HepG2 (cell line): ENCODE measurements at places on chromosomes 3 and 15. TPM values are rescaled to one million over a fixed set of nuclear protein-coding genes. Genes with fewer than 3 reads are reported as not detected.

- H3K27me3 ChIP-seq = no peaks in the 10 kb centered on the region
- H3K27ac ChIP-seq = no peak overlapping the region
- no peaks in the 10 kb centered on the region for H3K4me1 ChIP-seq
- no peak overlapping the region for H3K4me3 ChIP-seq
- H3K36me3 ChIP-seq = no peaks in the 10 kb centered on the region
These were observed 38.8 kb upstream of the BNC1 start for GRCh38 chr15:83323296-83323711.

DNA sequence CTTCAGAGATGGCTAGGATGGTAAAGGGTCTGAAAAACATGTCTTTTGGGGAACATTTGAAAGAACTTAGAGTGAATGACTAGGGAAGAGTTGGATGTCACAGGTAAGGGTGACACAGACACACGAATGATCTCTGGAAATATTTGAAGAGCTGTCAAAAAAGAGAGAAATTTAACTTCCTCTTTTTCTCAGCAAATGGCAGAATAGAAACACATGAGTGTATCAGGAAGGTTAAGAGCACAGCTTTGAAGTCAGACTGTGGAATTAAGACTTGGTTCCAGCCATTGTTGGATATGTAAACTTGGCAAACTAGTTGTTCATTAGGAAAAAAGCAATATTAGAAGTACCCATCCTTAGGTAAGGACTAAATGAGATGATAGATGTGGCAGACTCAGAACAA is 117.7 kb downstream of the IMPG2 start:
- H3K27me3 ChIP-seq = no peaks in the 10 kb centered on the region
- H3K36me3 ChIP-seq = no peaks in the 10 kb centered on the region
- no peak overlapping the region for H3K27ac ChIP-seq
- no peaks in the 10 kb centered on the region for H3K4me1 ChIP-seq
- DNase-seq = no peak
- H3K4me3 ChIP-seq = no peak overlapping the region

- no peaks in the 10 kb centered on the region for H3K27me3 ChIP-seq
- H3K4me1 ChIP-seq = peaks cover 61% of the 10 kb centered on the region
- H3K4me3 ChIP-seq = no peak overlapping the region
- H3K36me3 ChIP-seq = no peaks in the 10 kb centered on the region; the same call in none of the 2 replicates
These were observed 60.4 kb upstream of the LMOD3 start for GRCh38 chr3:69182588-69183316.

- no peak overlapping the region; the same call in 1 of the 2 replicates for H3K4me3 ChIP-seq
- H3K36me3 ChIP-seq = peaks cover 11% of the 10 kb centered on the region
- no peaks in the 10 kb centered on the region for H3K27me3 ChIP-seq
- no peak for DNase-seq
- H3K4me1 ChIP-seq = peaks cover 100% of the 10 kb centered on the region
These were observed 22.6 kb downstream of the TGFBR2 start for GRCh38 chr3:30628901-30629590.

DNA sequence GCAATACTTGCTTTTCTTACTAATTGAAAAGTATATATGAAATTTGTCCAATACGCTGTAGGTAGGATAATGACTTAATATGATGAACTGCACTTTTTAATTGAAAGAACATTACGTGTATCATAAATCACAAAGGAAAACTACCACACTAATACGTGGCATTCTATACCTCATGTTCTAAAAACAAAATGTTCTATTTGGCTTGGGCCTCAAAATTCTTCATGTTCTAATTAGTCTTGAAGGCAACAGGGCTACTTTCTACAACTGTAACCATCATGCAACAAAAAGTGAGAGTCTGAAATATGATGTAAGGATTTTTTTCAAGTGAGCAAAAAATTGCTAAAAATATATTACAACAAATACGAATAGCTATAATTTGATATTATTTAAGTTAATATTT is 19.8 kb downstream of the THRB start:
- no peak for DNase-seq
- no peak overlapping the region for H3K4me3 ChIP-seq
- no peaks in the 10 kb centered on the region for H3K36me3 ChIP-seq
- H3K27ac ChIP-seq = no peak overlapping the region

- H3K27ac ChIP-seq = no peak overlapping the region
- no peaks in the 10 kb centered on the region for H3K36me3 ChIP-seq
- no peaks in the 10 kb centered on the region for H3K4me1 ChIP-seq
- DNase-seq = no peak
These were observed 37.6 kb upstream of the EPHA6 start for GRCh38 chr3:96776818-96777217.

- H3K4me1 ChIP-seq = no peaks in the 10 kb centered on the region
- no peak overlapping the region for H3K27ac ChIP-seq
- no peaks in the 10 kb centered on the region for H3K36me3 ChIP-seq
- H3K4me3 ChIP-seq = no peak overlapping the region
These were observed 87.1 kb upstream of the RGMA start for GRCh38 chr15:93176065-93176464.

GRCh38 chr3:43019826-43020225 is 40.7 kb downstream of the GASK1A start:
- H3K27me3 ChIP-seq = no peaks in the 10 kb centered on the region; the same call in none of the 2 replicates
- no peak overlapping the region for H3K4me3 ChIP-seq
- no peak for DNase-seq
- no peaks in the 10 kb centered on the region for H3K4me1 ChIP-seq

Gene PSTPIP1
- total RNA-seq = 8.7 and 9.2 TPM in 2 replicates

Gene LSG1
- 19.3 and 32.1 TPM in 2 replicates for total RNA-seq

Gene NUTM1
- total RNA-seq = not detected in 2 replicates

Gene NR2F2
- total RNA-seq = 3.5 and 5.0 TPM in 2 replicates
